Suppressor macrophage treated with lipopolysaccharide for 1 hour (primary cell): ENCODE measurements at places on chromosomes 4 and X.

- DNase-seq: no peak
Measured at GRCh38 chrX:143094417-143095023, 68.8 kb downstream of the SPANXN4 start.

DNA sequence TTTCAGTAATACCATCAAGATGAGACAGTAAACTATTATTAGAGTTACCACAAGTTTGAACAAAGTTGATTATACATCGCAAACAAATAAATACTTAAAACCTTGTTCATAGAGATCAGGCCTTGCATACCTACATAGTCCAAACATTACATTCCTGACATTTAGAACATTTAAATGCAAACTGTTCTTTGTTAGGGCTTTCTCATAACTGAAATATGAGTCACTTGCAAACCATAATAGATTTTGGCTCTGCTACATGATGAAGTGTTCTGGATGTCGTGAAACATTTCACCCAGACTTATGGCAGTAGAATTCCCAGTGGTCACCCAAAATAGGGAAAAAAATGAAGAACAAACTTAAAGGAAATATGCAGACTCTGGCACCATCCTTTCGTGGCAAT, 75.0 kb downstream of the FAT4 start:
- DNase-seq: no peak

GRCh38 chr4:83112231-83112630, 2.3 kb downstream of the PLAC8 start:
- peak; percentile 69 for DNase-seq

GRCh38 chr4:83780053-83780733, 244.3 kb downstream of the GPAT3 start:
- no peak for DNase-seq

DNA sequence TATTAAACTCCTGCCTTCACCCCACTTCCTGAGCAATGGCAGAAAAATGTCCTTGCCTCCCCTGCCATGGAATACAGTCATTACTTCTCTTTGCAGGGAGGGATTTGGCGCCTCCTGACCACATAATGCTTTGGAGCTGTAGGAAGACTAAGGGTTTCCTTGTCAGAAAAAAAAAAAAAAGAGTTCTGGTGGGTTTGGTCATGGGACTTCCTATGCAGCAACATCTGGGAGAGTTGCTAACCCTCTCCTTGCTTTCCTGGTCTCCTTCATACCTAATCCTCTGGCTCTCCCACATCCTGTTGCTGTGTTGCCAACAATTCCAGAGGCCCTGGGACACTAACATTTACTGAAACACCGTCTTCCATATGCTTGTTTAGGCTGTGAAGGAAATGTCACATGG, 75.1 kb upstream of the MBNL3 start:
- DNase-seq: no peak

DNA sequence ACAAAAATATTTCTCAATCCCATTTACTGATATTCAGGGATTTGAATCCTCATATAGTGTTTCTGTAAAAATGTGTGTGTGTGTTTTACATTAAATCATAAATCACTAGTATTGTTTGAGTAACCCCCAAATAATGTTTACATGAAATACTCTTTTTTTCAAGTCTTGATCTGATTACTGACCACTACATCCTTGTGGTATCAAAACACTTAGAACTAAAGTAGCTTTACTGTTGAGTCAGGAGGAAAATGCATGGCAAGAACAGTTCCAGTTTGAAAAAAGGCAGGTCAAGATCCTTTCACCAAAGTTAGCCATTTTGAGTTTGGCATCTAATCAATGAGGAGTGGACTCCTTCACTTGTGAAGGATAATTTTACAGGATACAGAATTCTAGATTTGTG, 3.6 kb upstream of the WDR19 start:
- no peak for DNase-seq

DNA sequence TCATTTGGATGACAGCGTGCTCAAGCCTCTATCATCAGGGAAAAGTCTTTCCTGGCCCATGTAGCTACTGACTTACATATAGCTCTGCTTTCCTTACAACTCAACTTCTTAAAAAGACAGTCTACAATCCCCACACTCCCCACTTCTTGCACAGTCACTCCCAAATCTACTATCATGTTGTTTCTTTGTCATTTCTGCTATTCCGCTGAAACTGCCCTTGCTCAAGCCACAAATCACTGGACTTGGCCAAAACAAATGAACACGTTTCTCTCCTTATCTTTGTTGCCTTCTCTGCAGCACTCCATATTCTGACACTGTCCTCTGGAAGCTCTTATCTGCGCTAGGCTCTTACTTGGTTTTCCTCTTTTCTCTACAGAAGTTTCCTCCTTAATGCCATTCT, 28.2 kb downstream of the GPRIN3 start:
- DNase-seq: no peak

DNA sequence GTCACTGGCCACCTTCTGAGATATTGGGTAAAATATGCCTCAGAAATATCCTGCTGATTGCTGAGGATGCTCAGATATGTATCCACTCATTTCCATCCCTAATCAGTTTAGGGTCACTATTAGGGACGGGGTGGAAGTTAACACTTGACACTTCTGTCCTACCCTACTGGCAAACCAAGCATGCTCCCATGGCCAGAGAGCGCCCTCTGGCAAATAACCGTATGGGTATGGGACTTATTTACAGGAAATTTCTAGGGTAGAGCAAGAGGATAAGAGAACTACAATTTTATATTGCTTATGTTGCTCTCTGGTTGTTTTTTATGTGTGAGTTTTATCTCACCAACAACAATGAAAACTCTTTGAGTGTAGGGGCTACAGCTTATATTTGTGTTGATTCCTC, 86.8 kb upstream of the TSPAN7 start:
- no peak for DNase-seq

DNA sequence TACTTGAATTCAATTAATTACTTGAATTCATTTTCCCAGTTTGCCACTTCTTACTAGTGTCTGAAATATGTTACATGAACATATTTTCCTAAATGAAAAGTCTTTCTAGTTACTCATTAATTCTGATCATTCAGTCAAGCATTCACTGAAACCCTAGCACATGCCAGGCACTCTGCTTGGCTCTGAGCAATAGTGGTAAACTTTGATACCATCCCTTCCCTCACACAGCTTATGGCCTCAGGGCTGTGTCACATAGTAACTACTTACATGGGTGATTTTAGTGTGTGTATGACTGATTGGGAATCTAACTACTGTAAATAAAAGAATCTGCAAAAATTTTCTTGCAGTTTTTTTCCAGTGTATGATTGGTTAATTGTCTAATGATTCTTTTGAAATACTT, 32.7 kb downstream of the METAP1 start:
- DNase-seq: no peak

- no peak for DNase-seq
Measured at GRCh38 chr4:140930557-140930956, 174.4 kb upstream of the TBC1D9 start.

- peak; percentile 87 for DNase-seq
Measured at GRCh38 chr4:8201321-8201781, 2.3 kb downstream of the SH3TC1 start.

DNA sequence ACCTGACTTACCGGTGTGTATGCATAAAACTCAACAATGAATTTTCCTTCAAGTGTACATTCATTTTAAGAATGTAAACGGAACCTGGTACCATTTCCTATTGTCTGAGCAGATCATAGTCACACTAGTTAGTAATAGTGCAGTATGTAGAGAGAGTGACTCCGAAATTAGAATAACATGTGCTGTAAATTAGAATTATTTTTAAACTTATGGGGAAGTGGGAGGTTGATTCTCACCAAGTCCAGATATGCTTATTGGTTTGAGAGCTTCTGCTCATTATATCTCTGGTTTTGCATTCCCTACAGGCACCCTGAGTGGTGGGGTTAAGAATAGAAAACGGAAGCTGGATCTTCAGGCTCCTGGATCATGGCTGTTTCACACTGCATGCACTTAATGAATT, 39.6 kb downstream of the KLF3 start:
- DNase-seq: no peak

DNA sequence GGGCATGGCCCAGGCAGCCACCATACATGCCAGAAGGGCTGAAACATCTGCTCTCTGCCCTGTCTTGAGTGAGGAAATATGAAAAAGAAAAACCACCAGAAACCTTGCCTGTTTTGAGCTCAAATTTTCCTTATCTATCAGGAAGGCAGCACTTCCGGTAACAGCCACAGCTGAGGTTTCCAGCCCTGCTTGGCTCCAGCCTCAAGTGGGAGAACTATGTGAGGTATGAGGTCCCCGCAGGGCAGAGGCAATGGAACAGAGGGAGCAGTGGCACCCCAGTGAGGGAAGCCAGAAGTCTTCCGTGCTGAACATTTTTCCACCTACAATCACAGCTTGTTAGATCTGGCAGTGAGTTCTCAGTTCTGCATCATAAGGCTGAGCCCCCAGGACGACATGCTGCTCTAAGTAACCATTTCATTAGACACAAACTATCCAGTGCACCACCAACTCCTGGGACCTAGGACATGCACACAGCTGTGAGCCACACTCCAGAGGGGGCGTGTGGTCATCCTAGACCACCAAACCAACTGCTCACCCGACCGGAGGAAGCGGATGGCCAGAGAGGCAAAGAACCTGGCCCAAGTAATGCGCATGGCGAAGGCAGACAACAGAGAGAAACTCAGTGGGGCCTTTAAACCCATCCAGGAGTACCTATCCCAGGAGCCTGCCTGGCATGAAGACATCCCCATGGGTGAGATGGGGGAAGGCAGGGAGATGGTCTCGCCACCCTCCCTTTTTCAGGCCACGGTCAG, 22.6 kb downstream of the WDR1 start:
- DNase-seq: no peak

- DNase-seq: peak; percentile 21
Measured at GRCh38 chr4:90127706-90128345, 632 bp downstream of the CCSER1 start.

- no peak for DNase-seq
Measured at GRCh38 chrX:7266288-7266687, 118.3 kb upstream of the PUDP start.

GRCh38 chr4:2789793-2790582, 2.9 kb upstream of the SH3BP2 start:
- DNase-seq: no peak

- DNase-seq: no peak
Measured at GRCh38 chrX:136635235-136635634, 12.7 kb upstream of the CD40LG start.

DNA sequence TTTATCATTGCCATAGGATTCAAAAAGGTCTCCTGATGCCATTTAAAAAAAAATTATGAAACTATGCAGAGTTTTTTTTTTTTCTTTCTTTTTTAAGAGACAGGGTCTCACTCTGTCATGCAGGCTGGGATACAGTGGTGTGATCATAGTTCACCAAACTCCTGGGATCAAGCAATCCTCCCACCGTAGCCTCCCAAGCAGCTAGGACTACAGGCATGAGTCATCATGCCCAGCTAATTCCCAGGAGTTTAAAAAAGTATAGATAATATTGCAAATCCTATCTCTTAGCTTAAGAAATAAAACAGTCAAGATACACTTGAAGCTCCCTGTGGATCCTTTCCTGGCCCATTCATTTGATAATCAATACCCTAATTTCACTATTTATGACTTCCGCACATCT, 58.6 kb upstream of the PRSS48 start:
- no peak for DNase-seq

GRCh38 chrX:46477435-46477834, 67.8 kb downstream of the ZNF674 start:
- DNase-seq: peak; percentile 1
